OCI-M1 (cell line): ENCODE measurements at places on chromosomes 6 and 20.

DNA sequence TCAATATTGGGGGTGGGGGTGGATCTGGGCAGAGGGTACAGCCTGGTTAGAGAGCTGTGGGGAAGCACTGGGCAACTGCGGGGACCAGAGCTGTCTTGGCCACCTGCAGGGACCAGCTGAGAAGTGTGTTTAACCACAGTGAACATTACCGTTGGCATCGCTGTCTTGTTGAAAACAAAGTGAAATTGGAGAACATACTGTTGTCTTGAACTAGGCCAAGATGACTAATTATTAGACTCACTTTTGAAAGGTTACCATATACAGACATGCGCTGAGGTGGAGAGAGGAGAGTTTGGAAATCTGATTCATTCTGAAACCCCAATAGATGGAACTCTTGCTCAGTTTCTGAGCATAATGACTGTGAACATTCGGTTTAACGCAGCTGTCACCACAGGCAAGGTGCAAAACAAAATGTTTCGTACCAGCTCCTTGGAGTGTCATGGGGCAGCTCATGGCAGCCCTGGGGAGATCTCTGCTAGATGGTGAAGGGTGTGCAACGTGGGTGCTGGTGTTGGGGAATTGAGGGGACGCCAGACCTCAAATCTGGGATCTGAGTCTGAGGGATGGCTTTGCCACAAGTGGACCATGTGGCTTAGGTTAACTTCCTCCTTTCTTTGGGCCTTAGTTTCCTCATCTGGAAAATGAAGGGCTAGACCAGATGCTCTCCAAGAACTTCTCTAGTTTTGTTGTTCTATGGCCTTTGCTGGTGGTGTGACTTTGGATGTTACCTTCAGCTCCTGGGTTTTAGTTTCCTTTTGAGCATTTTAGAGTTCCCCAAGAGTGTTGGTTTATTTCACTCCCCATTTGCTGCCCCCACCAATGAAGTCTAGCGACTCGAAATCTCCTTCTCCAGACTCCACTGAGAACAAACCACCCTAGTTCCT, 24.6 kb upstream of the GTSF1L start:
- peak; percentile 19 for DNase-seq

DNA sequence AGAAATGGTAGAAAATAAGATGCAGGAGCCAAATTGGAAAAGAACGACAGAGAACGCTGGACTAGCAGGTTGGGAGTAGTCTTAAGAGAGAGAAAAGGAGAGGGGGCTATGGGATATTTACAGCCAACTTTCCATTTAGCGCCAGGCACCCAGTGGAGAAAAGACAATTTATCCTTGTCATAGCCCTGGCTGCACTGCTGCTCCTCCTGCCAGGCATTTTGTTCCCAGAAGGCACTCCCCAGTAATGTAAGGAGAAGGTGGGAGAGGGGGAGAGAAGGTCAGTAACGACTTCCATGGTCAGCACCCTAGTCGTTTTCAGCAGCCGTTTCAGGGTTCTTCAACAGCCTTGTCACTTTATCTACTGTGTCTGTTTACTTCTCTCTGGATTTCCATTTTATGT, 159.0 kb downstream of the TRMT11 start:
- DNase-seq: no peak

DNA sequence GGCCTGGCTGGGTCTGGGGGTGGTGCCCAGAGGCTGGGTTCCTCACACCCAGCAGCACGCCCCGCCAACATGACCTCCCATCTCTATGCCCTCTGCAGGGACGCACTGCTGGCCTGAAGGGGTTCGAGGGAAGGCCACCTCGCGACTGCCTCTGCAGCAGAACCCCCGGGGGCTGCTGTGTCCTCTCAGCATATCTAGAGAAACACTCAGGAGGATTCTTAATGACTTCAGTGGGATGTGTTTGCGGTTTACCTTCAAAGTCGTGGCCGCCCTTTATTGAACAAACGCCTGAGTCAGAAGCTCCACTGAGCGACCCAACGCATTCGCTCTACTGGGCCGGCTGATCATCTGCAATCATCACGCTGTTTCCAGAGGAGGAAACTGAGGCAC, 54.8 kb upstream of the GATA5 start:
- DNase-seq: no peak

DNA sequence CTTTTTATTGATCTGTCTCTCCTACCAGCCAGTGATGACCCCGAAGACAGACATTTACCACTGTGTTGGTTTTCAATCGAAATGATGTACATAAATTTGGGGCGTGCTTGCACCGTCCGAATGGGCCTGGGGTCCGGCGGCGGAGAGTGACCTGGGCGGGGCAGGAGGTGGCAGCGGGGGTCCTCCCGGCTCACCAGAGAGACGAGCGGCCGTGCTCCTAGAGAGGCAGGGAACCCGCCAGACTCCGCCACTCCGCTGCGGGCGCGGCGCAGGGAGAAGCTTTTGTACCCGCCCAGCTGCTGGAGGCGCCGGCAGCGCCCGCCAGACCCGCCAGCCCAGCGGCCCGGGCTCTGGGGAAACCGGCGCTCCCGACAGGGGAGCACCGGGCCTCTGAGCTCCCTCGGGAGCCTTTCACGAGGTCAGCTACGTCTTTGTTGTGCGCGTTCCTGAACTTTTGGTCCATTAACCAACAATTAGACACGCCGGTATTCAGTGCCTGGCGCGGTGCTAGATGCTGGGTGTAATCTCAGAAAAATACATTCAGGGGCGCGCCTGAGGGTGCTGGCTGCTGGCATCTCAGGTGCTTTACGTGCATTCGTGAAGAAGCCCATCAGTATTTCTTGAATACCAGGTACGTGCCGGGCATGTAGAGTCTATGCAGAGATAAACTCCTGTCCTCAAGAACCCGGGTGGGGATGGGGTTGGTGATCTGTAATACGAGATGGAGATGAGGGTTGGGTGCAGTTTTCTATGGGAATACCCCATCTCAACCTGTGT, at the start of gene PGBD1:
Gene PGBD1 (plus strand): TSS at position 285 of the 777 bp plus-strand sequence. CDS start 2,242 bp downstream, outside the sequence.
- DNase-seq: peak; percentile 92

GRCh38 chr20:62540504-62540903, 64.7 kb upstream of the GATA5 start:
- DNase-seq: no peak

- peak; percentile 12 for DNase-seq
Observed at GRCh38 chr6:219019-219570, 73.2 kb upstream of the DUSP22 start.

DNA sequence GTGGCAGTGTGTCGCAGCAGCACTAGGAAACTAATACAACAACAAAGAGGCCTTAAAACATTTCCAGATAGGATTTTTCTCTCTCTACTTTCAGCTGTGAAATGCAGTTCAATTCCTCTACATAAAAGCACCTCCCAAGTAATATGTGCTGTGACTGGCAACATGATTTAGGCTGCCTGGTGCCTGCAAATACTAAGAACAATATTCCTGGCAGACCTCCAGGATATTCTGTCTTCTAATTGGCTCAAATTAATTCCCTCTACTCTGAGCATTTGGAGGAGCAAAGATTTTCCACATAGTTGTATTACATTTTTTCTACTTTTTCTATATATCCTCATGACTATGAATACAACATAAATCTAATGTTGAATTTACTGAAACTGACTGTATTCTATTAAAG, 33.2 kb downstream of the SCGN start:
- no peak for DNase-seq

- no peak for DNase-seq
Observed at GRCh38 chr20:47761482-47762047, 23.7 kb downstream of the SULF2 start.

- no peak for DNase-seq
Observed at GRCh38 chr6:15272562-15272961, 26.7 kb downstream of the JARID2 start.

GRCh38 chr6:144886682-144887081, 601.5 kb downstream of the UTRN start:
- peak; percentile 99 for DNase-seq

DNA sequence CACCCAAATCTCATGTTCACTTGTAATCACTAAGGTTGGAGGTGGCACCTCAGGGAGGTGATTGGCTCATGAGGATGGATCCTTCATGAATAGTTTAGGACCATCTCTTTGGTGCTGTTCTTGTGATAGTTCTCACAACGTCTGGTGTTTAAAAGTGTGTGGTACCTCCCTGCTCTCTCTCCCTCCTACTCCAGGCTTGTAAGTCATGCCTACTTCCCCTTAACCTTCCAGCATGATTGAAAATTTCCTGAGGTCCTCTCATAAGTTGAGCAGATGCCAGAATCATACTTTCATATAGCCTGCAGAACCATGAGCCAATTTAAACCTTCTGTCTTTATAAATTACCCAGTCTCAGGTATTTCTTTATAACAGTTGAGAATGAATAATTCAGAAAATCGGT, 16.6 kb downstream of the HLA-A start:
- no peak for DNase-seq

- peak; percentile 87 for DNase-seq
Observed at GRCh38 chr6:148947621-148948444, 201.0 kb downstream of the UST start.

DNA sequence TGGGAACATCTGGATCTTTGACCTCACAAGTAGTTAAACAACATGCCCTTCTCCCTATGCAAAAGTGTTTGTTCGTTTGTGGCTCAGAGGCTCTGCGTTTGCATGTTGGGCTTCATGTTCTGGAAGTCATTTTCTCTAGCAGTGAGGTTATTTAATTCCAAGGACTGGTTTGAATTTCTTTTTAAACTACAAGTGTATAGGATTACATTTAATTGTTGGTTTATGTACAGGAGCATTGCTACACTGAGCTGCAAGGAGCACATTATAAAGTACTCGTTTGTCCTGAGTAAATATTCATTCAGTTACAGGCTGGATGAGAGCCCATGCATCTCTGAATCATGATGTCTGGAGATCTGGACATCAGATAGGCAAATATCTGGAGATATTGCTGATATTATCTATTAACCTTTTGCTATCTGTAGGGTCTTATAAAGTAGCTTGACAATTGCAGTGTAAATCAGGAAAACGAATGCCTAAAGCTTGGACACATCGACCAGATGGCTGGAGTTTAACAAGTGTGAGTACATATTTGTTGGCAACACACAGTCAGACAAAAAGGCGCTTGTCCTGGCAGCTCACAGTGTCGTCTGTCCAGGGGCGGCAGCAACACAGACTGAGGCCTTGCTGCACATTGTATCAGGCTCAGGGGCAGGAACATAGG, 84.6 kb downstream of the PDE7B start:
- DNase-seq: no peak

- DNase-seq: no peak
Observed at GRCh38 chr20:59084041-59084850, 41.7 kb upstream of the PRELID3B start.
